Activated naive CD8-positive, alpha-beta T cell treated with anti-CD3 and anti-CD28 coated beads for 36 hours (primary cell): ENCODE measurements at places on chromosomes 6 and 20. TPM values are rescaled to one million over a fixed set of nuclear protein-coding genes. Genes with fewer than 3 reads are reported as not detected.

GRCh38 chr20:36098364-36098763 lies 56.2 kb upstream of the EPB41L1 start:
- peaks cover 11% of the 10 kb centered on the region for H3K4me1 ChIP-seq
- no peak overlapping the region for H3K4me3 ChIP-seq
- DNase-seq, result no peak

DNA sequence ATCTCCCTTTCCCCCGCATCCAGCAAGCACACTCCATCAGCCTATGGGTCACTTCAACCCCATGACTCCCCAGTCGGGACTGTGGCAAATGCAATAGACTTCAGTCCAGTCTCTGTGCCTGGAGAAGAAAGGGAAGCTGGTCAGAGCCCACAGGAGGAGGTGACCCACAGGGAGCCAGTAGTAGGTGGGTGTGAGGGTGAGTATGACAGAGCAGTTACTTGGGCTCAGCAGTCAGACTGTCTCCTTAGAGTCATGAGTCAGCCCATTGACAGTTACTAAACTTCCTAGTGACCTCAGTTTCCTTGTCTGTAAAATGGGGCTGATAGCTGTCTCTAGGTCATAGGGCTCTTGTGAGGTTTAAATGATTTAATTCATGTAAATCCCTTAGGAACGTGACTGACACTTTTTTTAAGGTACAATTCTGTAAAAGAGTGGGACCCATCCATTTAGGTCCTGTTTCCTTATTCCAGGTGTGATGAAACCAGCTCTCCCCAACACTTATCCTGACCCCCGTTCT lies 33.9 kb upstream of the HLA-C start:
- H3K4me1 ChIP-seq, result peaks cover 4% of the 10 kb centered on the region
- peaks cover 13% of the 10 kb centered on the region for H3K27me3 ChIP-seq
- no peak overlapping the region for H3K27ac ChIP-seq
- no peaks in the 10 kb centered on the region for H3K36me3 ChIP-seq
- no peak overlapping the region for H3K4me3 ChIP-seq

- peaks cover 6% of the 10 kb centered on the region for H3K4me1 ChIP-seq
- H3K27me3 ChIP-seq, result peaks cover 31% of the 10 kb centered on the region
- DNase-seq, result no peak
- no peak overlapping the region for H3K27ac ChIP-seq
- H3K4me3 ChIP-seq, result no peak overlapping the region
Measured at GRCh38 chr6:96841345-96841744, 4.1 kb upstream of the GPR63 start.

Gene PACRG
- not detected for total RNA-seq

Gene TMEM244
- total RNA-seq, result not detected

Gene APOM
- 5.7 TPM for total RNA-seq
